Caco-2 (cell line): ENCODE measurements at places on chromosomes 5 and 9.

DNA sequence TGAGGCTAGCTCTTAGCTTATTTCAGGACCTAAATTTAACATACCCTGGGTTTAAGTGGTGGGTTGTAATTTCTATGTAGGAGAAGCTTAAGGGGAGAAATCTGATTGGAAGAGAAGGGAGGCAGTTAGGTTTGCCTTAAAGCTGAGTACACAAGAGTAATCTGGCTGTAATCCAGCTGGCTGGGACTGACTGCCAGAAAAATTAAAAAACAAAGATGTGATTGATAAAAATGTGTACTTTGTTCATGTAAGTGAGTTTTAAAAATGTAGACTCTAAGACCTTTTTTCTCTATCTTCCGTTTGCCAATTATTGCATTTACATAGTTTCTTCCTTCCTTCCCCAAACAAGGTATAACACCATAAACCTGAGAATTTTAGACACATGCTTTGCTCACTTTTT is 17.5 kb upstream of the MSMP start:
- no peak for DNase-seq

DNA sequence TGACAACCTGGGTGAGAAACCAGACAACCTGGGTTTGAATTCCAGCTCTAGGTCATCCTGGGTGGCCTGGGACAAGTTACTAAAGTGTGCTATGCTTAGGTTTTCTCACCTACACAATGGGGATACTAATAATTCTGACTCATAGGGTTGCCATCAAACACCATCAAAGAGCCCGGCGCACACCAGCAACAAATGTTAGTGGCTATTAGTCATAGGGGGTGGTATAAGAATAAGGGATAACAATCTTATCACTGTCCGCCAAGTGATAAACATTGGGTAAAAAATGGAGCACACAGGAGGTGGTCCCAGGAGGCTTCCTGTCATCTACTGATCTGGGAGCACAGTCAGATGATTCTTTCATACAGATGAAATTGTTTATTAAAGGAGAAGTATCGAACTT is 61.4 kb upstream of the AFAP1L1 start:
- DNase-seq: no peak

- no peak for DNase-seq
Observed at GRCh38 chr5:17691762-17692161, 57.5 kb downstream of the TAF11L14 start.

DNA sequence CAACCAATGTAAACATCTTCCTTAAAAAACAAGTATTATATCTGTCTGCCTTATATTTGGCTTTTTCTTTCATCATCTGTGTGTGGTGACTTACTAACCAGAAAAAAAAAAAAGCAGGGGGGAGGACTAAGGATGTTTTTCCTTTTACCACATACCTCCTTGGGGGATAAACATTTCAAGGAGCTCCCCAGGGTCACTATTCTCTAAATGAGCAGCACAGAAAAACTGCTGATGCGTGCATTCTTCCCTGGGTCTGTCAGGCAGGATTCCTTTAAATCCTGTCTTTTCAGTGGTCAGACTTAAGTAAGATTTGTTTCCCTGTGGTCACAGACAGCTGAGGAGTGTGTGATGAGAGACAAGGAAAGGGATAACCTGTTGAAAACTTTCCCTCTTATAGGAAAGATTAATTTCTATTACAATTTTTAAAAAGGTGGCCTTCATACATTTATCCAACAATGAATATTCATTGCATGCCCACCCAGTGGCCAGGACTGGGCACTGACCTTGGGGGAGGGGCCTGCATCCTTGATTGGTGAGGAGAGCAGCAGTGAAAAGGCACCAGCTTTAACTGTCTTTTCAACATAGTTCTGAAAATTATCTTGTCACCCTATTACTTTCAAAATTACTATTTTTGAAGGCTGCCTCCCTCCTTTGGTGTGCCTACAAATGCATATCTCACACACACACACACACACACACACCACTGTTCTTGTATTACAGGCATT is 123.1 kb downstream of the TLE4 start:
- no peak for DNase-seq

- DNase-seq: no peak
Observed at GRCh38 chr9:115921301-115921700, 232.3 kb upstream of the PAPPA start.

- peak; percentile 87 for DNase-seq
Observed at GRCh38 chr5:154647114-154647760, 107.9 kb upstream of the LARP1 start.

DNA sequence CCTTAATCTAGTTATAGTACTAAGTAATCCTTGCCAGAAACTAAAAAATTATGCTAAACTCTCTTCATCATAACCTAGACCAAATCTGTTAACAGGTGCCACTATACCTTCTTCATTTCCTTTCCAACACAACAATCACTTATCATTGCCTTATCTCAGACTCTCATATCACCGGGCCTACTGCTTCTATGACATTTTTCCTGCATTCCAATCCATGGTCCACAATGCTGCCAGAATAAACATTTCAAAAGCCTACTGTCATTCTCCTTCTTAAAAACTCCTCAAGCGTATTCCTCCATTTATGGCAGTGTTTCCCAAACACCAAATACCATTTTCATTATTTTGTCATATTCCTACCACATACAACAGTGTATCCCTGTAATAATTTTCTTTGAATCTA is 6.5 kb downstream of the PPP6C start:
- DNase-seq: peak; percentile 44

GRCh38 chr9:20854444-20854843 is 170.4 kb downstream of the FOCAD start:
- no peak for DNase-seq
